ENCODE measurements at places on chromosomes 1 and 21.
A peak's percentile ranks its signal among the peaks of the same experiment; 100 is the strongest.

DNA sequence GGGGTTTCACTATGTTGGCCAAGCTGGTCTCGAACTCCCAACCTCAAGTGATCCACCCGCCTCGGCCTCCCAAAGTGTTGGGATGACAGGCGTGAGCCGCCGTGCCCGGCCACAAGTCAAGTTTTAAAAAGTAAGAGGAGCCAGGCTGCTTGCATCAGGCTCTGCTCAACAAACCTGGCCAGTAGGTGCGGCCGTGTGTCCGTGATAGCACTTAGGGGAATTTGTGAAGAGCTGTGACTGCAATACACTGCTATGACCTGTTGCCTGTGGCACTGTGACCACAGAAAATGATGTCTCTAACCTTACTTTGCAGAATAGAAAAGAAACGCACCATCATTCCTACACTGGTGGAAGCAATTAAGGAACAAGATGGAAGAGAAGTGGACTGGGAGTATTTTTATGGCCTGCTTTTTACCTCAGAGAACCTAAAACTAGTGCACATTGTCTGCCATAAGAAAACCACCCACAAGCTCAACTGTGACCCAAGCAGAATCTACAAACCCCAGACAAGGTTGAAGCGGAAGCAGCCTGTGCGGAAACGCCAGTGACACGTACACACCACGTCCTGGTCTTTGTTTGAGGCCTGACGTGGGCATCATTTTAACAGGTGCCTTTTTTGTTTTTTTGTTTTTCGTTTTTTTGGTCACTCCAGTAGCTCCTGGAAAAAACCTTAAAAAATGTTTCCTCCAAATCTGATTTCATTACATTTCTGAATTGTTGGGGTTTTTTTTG is 16.7 kb downstream of the C1orf174 start:
- no peak for DNase-seq

DNA sequence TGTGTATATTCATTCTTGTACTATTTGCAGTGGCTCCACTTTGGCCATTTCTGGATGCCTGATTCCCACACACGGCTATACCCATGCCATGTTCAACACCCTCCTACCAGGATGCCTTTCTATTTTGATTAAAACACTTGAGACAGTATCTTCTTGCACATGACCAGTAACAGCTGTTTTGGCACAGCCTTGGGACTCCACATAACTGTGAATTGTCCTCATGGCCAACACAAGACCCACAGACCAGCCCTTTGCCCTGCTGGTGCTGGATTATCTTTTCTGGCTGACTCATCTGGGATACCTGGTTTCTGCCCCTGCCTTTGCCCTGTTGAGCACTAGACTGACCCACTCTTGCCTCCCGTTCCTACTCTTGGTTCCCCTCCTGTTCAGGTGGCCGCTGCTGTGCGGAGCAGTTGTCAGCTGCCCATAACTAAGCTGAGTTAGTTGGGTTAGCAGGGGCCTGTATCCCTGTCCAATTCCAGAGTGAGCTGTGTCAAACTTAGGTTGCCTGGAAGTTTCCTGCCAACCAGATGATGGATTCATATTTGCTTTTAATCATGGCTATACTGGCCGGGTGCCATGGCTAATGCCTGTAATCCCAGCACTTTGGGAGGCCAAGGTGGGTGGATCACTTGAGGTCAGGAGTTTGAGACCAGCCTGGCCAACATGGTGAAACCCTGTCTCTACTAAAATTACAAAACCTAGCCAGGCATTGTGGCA is 10.8 kb upstream of the EYA3 start:
- no peak for DNase-seq

DNA sequence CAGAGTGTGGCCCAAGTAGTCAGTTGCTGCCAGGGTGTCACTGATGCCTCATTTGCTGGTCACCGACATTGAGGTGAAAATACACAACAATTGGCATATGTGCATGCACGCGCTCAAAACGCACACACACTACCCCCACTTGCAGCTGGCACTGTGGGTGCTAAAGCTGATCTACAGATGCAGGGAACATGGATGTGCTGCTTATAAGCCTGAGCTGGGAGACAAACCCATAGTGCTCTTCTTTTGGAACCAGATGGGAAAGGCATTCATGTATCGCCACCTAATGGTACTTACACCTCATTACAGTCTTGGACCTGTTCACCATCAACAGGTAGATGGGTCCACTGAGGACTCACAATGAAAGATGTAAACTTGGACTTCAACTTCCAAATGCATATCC is 70.3 kb upstream of the CAMK1G start:
- no peak for DNase-seq

DNA sequence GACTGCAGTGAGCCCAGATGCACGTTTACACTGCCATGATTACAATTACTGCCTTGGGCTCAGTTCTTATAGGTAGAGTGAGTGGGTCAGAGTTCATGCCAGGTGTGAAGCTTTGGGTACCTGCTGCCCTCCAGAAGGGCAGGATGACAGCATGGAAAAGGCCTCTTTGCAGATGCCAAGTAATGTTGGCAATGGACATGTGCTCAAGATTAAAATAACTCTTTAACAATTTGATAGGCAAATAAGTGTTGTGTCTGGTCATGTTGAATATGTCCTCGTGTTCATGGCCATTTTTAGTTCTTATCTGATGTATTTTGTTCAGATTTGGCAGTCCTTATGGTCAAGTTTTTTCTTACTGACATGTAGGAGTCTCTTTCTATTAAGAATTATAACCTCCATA is 34.8 kb downstream of the S100B start:
- no peak for DNase-seq

GRCh38 chr1:46477153-46477929 is 12.3 kb upstream of the DMBX1 start:
- peak; percentile 65 for DNase-seq

DNA sequence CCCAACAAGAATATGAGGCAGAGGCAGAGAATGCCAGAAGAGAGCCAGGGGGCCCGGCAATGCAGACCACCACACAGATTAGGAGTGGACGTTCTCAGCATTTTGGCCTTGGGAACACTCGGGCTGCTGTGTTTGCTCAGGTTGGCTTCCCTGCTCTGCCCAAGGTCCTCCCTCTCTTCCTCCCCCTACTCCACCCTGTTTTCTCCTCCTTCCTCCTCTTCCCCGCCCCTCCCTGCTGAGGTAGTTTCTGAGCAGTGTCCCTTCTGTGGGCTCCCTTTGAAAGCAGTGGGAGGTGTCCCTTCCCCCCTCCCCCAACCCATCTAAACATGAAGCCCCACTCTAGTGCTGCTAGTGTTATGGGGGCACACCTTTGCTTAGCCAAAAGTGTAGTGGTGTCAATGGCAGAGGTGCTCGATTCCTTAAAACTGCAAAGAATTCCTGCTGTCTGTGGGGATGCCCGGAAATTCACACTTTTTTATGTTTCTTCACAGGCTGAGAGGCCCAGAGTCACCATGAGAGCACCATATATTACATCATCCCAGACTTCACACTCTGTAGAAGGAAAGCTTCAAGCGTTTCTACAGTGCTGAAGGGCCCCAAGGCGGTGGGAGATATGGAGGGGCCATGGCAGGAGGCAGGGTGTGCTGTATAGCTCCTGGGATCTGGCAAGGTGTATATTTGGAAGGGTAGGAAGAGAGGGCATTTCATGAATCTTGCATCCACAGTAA is at the start of gene HHIPL2:
Gene HHIPL2, minus strand, starts transcription at position 161 of the 728 bp plus-strand sequence. Its CDS starts 60 bp downstream, at position 101.
- no peak for DNase-seq

- DNase-seq = no peak
Measured at GRCh38 chr1:1021920-1022259, 2.0 kb downstream of the AGRN start.

DNA sequence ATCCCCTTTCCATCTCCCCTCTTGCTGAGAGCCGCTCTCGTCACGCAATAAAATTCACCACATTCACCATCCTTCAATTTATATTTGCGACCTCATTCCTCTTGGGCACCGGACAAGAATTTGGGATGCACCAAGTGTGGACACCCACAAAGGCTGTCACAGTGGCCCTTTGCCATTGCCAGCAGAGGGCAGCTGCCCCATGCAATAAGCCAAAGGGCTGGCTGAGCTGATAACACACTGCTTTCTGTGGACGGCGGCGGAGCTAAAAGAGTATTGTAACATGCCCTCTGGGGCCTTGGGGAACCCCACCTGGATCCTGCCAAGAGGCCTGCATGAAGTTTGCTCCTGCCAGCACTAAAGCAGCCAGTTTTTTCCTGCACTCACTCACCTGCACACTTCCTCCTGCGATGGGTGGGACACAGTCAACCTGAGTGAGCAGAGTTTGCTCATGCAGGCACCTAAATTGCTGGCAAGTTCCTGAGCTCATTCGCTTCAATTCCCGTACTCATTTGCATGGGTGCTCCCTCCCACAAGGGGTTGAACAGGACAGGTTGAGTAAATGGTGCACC is 792.3 kb upstream of the ADAMTS5 start:
- no peak for DNase-seq

- no peak for DNase-seq
Measured at GRCh38 chr1:181769846-181770245, 286.5 kb downstream of the CACNA1E start.

GRCh38 chr1:167268347-167268787 is 47.7 kb downstream of the POU2F1 start:
- DNase-seq = no peak

Data from activated gamma-delta T cell treated with anti-CD3 and anti-CD28 coated beads, Interleukin-2, amount 50 U/mL, for 16 hours (primary cell).